ENCODE measurements at places on chromosomes 4 and X. TPM values are rescaled to one million over a fixed set of nuclear protein-coding genes. Genes with fewer than 3 reads are reported as not detected.

Gene OPRPN
- total RNA-seq: not detected

Gene ZNF630
- total RNA-seq: 3.2 TPM

Gene EPGN
- total RNA-seq: 2.8 TPM

Gene MAGEA11
- not detected for total RNA-seq

- no peak for DNase-seq
These were observed 48.5 kb downstream of the ZCCHC12 start for GRCh38 chrX:118872102-118872566.

DNA sequence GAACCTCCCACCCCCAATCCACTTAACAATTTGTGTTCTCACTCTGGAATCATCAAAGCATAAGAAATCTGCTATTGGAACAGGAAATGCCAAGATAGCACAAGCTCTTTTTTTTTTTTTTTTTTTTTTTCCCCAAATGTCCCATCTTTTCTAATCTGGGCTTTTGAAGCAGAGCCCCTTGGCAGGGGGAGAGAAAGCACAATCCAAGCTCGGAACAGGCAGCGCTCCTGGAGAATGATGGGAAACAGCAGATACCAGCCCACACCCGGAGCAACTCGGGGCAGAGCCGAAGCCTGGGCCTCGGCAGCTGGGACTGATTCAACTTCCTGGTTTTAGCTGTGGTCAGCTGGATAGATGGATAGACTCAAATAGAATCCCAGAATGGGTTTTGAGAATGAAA, 235.1 kb downstream of the QDPR start:
- DNase-seq: no peak

DNA sequence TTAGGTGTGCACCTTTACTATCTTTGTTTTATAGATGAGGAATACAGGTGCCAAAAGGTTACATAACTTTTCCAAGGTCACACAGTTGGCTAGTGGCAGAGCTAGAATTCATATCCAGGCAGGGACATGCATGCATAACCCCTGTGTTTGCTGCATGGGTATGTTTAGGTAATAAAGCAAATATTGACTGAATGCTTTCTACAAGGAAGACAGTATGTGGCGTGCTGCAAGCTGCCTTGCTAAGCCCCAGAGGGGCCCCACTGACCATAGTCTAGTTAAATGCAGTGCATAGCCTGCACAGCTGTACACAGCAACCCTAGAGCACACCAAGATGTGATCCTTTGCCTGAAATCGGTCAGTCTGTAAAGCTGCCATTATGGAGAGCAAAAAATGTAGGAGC, 320.5 kb upstream of the IGFBP7 start:
- DNase-seq: no peak

DNA sequence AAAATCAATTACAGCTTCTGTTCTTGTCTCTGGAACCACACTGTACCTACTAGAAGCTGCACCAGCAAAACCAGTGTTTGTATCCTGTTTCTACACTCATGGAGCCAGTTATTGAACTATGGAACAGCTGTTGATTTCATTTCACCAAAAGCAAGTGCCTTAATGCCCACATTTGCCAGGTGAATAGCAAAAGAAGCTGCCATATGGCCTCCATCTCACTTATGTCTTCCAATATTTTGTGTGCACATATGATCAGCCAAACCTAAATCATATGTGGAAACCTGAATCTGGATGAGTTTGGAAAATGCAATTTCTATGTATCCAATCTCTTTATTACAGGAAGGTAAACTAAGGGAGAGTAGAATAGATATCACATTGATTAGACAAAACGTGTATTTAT, 415.8 kb upstream of the GRID2 start:
- no peak for DNase-seq

DNA sequence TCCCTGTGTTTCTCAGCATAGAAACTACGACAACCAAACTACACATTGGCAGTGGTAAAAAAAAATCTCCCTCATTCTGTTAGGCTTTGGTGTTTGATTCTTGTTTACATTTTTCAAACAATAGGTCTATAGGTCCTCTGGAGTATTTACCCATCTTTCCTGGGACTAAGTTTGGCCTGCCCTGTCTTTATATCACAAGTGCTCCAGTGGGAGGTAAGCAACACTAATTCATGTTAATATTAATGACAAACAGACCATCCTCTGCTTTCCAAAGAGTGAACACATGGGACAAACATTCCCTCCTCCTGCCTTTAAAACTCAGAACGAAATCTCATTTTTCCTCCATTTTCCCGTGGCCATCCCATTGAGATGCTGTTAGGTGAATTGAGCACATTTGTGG, 514.1 kb upstream of the INTU start:
- DNase-seq: no peak

- DNase-seq: no peak
These were observed 162.2 kb upstream of the GPR101 start for GRCh38 chrX:137195991-137196390.

DNA sequence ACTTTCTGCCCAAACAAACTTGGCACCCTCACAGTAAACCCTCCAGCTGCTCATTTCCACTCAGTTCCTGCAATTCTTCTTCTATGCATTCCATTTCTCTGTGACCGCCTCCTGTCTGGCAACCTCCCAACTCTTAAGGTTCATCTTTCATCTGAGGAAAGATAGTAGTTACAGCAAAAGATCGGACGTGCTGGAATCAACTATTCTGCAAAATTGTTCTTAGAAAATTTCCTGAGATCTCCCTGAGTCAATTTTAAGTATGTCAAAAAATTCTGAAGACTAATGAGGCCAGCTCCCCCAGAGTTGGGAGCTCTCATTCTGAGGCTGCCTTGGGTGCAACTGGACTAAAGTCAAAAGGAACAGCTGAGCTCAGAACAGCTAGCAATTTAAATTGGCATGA, 1026.0 kb downstream of the ADGRL3 start:
- DNase-seq: no peak

GRCh38 chr4:158667651-158668198, 4.0 kb downstream of the C4orf46 start:
- no peak for DNase-seq

GRCh38 chr4:159150396-159150795, 47.5 kb downstream of the RAPGEF2 start:
- DNase-seq: no peak

DNA sequence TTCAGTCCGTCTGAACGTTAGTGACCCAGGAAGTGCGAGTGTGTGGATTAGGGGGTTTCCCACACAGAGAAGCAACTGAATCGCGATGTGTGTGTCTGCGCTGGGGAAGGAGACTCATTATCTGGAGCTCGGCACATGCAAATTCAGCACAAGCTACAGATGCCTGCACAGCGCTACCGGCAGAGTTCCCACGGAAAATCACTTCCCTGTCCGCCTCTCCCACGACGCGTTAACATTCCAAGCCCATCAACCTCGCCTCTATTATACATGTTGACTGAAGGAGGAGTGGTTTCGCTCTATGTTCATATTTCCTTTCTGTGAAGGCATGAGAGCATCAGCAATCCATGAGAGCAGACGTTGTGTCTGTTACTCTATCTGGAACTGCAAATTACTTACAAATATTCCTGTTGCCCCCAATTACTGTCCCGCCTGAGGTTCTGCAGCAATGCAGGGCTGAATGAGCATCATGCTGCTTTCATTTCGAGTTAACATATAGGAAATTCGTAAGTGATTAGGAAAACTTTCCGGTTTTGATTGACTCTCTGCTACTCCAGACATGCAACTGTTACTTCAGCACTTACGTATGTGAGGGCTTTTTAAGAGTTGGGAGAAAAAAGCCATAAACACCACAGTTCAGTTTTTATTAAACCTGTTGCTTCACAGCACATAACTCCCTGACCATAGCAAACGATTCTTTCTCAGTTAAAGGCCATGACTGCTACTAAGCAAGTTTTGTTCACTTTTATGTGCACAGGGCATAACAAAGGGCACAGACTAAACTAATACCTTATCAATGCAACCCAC, 15.0 kb upstream of the MTNR1A start:
- DNase-seq: no peak

DNA sequence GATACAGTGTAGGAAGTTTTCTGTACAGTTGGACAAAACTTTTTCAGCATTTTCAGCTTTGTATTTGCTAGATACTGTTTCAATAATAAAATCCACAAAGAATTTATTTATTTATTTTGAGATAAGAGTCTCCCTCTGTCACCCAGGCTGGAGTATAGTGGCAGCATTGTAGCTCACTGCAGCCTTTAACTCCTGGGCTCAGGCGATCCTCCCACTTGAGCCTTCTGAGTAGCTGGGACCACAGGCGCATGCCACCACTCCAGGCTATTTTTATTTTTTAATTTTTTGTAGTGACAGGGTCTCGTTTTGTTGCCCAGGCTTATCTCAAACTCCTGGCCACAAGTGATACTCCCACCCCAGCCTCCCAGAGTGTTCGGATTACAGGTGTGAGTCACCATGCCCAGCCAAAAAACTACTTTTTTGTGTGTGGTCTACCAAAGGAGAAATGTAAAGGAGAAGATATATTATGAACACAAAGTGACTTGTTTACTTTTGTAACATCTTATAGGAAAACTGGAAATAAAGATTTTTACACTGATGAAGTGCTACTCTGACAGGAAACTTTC, 13.0 kb upstream of the SOWAHD start:
- no peak for DNase-seq

- DNase-seq: no peak
These were observed 26.6 kb downstream of the ADRA2C start for GRCh38 chr4:3792813-3793212.

- DNase-seq: no peak
These were observed 62.8 kb upstream of the EGFL6 start for GRCh38 chrX:13506574-13506973.

- no peak for DNase-seq
These were observed 42.6 kb downstream of the MED28 start for GRCh38 chr4:17657090-17657489.

DNA sequence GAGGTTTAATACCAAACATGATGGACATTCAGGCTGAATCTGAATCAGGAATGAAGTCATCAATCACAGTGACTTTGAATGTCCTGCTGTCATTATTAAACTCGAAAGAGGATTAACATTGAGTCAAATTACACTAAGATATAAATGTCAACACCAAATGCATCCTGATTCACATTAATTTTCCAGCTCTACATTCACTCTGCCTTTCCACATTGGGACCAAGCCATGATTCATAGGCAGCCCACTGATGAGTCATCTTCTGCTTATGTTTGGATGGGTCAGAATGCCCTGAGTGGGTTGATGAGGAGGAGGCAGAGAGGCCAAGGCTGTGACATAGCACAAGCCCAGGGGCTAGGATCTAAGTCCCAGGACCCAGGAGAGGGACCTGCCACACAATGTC, 247.6 kb upstream of the RPS6KA3 start:
- DNase-seq: no peak

- DNase-seq: no peak
These were observed 100.1 kb upstream of the RBPJ start for GRCh38 chr4:26220696-26221095.

- DNase-seq: no peak
These were observed 11.7 kb upstream of the TMEM156 start for GRCh38 chr4:39043861-39044363.

DNA sequence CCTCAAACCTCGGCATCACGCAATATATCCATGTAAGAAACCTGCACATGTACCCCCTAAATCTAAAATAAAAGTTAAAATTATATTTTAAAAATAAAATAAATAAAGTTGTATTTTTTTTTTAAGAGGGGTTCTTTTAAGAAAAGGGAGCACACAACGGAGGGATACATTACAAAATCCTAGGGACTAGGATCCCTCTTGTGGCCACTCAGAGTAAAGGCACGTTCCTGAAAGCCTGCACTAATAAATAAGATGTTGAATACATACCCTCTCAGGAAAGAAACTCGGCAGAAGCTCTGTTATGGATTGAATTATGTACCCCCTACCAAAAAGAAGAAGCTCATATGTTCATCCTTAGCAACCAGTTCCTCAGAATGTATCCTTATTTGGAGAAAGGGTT, 50.9 kb upstream of the PRDX4 start:
- no peak for DNase-seq

All from upper lobe of right lung (tissue), 1 donor.